ENCODE measurements at places on chromosomes 1 and 21.
A peak's percentile ranks its signal among the peaks of the same experiment; 100 is the strongest.

DNA sequence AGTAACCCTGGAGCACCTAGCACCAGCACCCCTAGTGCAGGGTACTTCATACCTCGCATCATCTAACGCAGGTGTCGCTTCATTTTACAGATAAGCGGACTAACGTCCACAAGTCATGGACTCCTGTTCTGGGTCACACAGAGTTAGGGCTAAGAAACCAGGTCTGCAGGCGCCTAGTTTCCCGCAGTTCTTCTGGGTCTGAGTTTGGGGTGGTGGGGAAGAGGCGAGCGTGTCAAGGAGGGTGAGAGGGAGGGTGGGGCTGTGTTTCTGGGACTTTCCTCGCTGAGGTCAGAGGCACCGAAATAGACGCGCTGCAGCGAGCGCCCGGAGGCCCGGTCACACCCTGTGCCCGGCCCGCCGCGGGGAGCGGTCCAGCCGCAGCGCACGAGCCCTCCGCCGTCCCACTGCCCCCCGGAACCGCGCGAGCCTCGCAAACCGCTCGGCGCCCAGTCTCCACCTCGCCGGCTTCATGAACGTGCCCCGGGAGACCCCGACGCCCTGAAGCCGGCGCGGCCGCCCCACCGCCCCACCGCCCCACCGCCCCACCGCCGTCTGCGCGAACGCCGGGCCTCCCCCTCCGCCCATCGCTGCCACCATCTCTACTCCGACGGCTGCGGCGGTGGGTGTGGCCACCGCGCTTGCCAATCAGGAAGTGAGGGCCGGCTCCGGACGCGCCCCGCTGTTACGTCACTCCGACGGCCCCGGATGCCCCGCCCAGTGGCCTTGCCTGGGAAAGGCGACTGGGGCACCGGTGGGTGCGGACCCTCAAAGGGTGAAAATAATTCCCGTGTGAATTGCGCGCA, 12.3 kb downstream of the IFI6 start:
- peak; percentile 96 for DNase-seq

DNA sequence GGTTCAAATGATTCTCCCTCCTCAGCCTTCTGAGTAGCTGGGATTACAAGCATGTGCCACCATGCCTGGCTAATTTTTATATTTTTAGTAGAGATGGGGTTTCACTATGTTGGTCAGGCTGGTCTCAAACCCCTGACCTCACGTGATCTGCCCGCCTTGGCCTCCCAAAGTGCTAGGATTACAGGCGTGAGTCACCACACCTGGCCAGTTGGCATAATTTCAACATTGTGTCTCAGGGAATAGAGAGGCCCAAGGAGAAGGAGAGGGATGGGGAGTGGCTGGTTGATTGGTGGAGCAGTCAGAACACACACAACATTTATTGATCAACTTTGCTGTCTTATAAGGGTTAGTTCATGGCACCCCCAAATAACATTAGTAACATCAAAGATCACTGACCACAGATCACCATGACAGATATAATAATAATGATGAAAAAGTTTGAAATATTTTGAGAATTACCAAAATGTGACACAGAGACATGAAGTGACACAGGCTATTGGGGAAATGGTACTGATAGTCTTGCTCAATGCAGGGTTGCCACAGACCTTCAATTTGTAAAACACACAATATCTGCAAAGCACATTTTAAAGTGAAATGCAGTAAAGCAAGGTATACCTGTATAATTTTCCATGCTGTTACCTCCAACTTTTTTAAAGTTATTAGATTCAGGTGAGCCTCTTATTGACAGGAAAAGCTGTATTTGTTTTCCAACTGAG, 15.8 kb upstream of the CYB5R1 start:
- DNase-seq = no peak

DNA sequence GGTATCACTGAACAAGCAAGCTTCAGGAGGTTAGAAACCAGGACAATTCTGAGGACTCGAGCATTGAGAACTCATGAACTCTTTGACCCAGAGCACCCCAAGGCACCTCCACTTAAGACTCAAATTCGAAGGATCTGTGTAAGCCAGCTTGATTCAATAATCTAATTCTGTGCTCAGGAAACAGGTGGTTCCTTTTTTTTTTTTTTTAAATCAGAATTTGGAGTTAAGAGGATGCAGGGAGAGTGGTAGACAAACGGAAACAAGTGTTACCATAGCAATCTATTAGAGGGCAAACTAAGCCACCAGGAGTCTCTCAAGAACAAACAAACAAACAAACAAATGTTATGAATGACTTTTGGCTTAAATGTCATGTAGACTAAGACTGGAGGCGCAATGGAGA, 53.8 kb upstream of the DPH5 start:
- DNase-seq = no peak

- DNase-seq = no peak
Measured at GRCh38 chr1:182122913-182123260, 61.4 kb upstream of the ZNF648 start.

GRCh38 chr1:102772831-102773230, 335.5 kb downstream of the COL11A1 start:
- no peak for DNase-seq

- DNase-seq = no peak
Measured at GRCh38 chr21:46634966-46635323, 529 bp upstream of the PRMT2 start.

GRCh38 chr21:46065215-46065913, 32.5 kb upstream of the COL6A2 start:
- no peak for DNase-seq

- DNase-seq = no peak
Measured at GRCh38 chr1:8752411-8752810, 65.0 kb downstream of the RERE start.

DNA sequence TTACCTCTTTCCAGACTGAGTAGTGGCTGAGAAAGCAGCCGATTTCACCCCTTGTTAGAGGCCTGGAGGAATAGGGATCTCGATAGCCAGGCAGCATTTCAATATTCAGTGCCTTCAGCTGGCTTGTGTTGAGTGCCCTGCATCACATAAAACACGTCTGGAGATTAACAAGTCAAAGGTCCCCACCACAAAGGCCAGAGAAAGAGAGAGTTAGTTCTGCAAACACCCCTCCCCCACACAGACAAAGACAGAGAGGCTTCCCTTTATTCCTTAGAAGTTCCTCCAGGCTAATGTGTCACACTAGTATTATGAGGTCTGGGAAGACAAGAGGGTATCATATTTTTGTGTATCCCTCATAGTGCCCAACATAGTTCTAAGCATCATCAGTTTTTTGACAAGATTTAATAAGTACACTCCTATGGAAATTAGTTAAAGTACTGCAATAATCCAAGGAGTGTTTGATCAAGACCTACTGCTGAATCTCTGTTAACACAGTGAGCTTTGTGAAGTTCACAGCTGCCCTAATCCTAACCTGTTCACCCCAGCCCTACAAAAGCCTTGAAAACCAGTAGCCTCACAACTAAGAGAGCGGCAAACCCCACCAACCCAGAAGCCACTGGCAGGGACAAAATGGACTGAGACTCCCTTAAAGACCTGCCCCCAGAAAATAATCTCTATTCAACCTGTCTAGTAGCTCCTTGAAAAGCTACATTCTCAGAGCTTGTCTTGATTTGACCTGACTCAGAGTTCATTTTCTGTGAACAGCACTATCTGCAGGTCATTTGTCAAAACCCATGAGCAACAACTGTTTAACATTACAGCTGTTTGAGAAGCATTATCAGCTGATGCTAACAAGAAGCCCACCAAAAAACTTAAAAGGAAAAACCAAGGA, 91.9 kb downstream of the COLGALT2 start:
- no peak for DNase-seq

DNA sequence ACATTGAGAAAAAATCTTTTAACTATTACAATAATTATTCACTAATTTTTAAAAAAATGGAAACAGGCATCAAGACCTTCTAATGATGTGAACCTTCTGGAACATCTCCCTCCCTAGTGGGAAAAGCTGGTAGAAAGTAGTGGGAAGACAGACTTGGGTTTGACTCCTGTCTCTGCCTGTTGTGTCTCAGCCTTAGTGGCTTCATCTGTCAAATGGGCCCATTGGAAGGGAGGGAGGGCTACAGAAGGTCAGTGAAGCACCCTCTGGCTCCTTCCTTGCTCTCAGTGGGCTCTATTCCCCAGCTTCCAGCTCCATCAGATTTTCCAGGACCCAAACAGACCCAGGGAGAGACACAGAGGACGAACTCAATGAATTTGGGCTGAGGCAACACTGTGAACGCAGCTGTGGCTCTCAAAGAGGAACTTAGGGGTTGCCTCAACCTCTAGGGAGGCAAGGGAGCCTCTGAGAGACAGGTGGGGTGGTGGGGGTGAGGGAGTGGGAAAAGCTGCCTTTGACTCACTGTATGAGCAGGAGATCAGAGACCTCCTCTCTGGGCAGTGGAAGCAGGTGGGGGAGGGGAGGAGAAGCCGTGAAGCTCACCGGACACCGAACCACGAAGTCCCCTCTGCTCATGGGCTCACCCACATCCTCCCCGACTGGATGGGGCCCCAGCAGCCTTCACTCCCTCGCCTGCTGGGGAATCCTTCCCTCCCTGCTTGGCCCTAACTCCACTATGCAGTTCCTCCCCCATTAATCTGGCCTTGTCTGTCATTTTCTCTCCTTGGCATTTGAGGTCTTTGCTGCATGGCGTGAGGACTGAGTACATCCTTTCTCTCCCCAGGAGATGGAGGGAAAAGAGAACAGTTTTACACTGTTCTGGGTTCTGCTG, 4.5 kb downstream of the CNR2 start:
- DNase-seq = no peak

DNA sequence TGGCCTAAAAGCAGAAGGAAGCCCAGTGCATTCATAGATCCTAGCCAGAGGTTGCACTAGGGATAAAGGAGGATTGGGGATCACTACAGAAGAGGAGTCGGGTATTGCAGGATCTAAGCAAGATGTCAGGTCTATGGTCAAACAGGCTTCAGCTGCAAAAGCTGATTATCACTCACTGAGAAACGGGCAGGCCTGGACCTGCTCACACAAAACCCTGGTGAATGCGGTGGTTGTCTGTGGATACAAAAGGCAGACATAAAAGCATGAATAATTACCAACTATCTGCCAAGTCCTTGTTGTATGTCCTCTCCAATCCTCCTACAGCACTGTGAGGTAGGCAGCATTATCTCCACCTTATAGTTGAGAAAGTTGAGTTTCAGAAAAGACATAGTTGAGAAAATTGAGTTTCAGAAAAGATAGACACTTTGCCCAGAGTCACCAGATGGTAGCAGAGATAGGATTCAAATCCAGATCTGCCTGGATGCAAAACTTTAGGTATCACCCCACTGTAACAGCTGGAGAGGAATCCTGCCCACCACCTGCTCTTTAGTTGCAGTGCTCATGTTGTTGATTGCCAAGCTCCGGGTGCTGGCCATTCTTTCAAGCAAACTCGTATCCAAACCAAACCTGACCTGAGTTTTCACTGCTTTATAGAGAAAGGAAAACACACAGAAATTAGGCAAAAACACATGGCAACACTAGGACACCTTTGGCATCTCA, 49.6 kb upstream of the HOOK1 start:
- no peak for DNase-seq

GRCh38 chr1:184933944-184934343, 40.4 kb downstream of the NIBAN1 start:
- DNase-seq = no peak

GRCh38 chr21:41403331-41403730, 22.7 kb upstream of the MX1 start:
- DNase-seq = no peak

DNA sequence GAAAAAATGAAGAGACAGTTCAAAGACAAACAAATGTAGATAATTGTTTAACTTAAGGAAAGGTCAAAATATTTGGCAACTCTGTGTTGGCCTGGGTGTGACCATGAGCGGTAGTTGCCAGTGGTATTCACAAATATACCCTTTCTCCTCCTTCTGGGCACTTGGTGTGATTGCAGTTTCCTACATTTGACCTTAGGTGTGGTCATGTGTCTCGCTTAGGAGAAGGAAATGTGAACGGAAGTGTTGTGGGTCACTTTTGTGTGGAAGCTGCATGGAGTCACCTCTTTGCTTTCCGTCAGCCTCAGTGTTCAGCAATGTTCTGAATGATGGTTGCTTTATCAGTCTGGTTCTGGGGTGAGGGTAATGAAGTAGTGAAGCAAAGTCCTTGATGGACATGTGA, 3.4 kb upstream of the PCSK9 start:
- DNase-seq = no peak

DNA sequence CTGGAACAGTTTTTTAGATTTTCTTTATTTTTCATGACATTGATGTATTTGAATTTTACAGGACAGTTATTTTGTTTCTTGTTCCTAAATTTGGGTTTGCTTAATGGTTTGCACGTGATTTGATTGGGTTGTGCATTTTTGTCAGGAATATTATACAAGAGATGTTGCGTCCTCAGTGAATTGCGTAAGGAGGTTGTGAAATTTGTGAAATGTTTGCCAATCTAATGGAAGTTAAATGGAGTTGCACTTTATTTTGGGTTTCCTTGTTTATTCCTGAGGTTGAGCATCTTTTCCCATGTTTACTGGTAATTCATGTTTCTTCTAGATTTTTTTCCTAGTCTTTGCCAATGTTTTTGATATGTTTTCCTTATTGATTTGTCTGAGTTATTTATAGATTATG, 19.9 kb downstream of the ZNF648 start:
- no peak for DNase-seq

- no peak for DNase-seq
Measured at GRCh38 chr1:172162236-172162635, 258.2 kb upstream of the C1orf105 start.

- no peak for DNase-seq
Measured at GRCh38 chr1:59967780-59968179, 41.2 kb upstream of the CYP2J2 start.

GRCh38 chr21:19490481-19490880, 1086.9 kb upstream of the TMPRSS15 start:
- no peak for DNase-seq

DNA sequence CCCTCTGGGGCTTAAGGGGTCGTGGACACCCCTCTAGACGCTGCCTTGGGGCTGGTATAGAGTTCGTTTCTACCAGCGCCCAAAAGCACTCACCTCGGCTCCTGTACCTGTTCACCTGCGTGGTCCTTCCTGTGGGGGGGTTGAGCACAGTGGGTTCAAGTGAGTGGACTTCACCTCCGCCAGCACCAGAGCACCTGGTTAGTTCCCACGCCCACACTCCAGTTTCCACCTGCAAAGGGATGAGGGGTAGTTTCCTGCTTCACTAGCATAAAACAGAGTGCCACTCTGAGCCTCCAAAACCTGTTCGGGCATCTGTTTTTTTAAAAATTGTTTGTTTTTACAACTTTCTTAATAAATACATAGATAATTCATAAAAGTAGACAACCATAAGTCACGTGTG, 64.5 kb upstream of the SIPA1L2 start:
- no peak for DNase-seq

Data from activated effector memory CD4-positive, alpha-beta T cell treated with anti-CD3 and anti-CD28 coated beads, Interleukin-2, amount 50 U/mL, for 16 hours (primary cell).